ENCODE measurements at places on chromosomes 2 and 18. TPM values are rescaled to one million over a fixed set of nuclear protein-coding genes. Genes with fewer than 3 reads are reported as not detected.

Gene CD302
- 0.64 TPM for total RNA-seq

DNA sequence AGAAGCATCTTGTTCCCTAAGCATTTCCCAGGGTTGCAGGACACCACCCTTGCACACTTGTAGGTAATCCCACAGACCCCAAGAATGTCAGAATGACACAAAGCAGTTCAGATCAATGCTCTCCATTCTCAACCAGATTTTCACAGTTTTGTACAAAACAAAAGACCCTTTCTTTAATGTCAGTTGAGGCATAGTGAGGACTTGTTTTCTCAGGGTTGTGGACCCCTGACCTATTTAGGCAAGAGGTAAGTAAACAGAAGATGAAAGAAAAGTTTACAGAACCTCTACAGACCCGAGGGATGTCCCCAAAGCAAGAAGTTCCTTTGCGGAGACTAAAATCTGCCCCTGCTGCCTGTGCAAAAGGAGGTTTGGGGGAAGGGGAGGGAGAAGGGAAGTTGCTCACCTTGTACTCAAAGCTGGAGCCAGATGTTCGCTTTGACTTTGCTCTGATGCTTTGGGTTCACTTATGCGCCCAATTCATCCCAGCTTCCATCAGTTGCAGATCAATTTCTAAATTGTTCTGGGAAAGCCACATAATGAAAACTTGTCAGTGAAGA is 635.4 kb downstream of the EPHA4 start:
- no peak for DNase-seq

Gene MYO5B
- total RNA-seq = not detected

- DNase-seq = no peak
These were observed 1376.3 kb upstream of the CELF4 start for GRCh38 chr18:38941711-38942561.

- no peak for DNase-seq
These were observed 43.4 kb downstream of the DSC3 start for GRCh38 chr18:30999186-30999585.

GRCh38 chr2:101205521-101206479 is 46.9 kb upstream of the CNOT11 start:
- DNase-seq = peak; percentile 53

GRCh38 chr2:234322766-234323465 is 174.0 kb downstream of the ARL4C start:
- no peak for DNase-seq

DNA sequence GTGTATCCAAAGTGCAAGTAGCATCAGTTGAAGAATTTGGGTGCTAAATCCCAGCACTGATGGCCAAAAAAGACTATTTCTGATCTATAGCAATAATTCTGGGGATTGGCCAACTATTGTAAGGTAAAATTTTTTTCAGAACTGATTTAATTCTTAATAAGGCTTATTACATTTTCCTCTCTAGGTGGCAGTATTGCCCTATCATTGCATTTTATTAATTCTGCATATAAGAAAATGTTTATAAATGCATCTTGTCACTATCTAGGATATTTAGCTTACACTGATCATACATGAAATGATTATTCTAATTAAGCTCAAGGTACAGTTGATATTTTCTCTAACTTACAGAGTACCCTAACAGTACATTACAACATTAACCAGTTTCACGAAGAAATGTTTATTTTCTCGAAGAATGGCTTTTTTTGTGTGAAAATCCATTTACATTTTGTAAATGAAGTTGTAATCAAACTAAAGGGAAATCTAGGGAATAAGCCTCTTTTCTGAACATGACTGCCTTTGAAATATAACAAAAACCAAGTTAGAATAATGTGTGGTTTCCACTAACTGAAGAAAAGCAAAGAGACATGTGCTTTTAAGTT is 11.0 kb downstream of the TTN start:
- DNase-seq = no peak

- DNase-seq = no peak
These were observed 6.1 kb downstream of the SLC66A2 start for GRCh38 chr18:79945118-79946042.

DNA sequence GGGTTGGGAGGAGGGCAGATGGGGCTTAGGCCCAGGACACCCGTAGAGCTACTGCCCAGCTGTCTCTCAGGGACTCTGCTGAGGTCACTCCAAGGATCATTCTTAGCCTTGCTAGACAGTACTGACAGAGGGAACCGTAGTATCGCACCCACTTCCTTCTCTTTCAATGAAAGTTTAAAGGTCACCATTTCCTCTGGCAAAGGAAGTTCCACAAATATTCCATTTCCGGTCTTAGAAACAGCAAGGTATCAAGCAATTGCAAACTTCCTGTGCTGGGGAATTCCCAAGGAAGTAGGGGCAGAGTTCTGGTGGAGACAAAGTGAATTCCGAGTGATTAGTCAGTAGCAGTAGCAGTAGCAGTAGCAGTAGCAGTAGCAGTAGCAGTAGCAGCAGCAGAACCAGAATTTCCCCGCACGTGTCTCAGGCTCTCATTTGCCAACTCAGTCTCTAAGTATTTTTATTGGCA is 24.7 kb downstream of the IL1B start:
- peak; percentile 43 for DNase-seq

DNA sequence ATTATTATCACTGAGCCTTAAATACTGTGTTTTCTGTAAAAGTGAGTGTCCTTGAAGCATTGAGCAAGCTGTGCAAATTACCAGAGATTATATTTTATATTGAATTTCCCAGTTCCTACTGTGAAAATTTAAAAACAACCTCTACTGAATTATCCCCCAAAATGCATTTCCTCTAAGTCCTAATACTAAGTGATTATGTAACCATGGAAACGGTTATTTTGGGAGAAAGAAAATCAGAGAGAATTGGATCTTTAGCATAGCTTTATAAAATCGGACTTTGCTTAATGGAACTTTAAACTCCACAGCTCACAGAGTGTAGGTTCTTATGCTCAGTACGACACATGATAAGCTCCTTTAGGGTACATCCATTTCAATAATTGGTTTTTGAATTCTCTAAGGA is 19.3 kb upstream of the CHMP1B start:
- no peak for DNase-seq

Gene PTPRM
- total RNA-seq = 6.4 TPM

- no peak for DNase-seq
These were observed 230.0 kb downstream of the NCKAP5 start for GRCh38 chr2:133338224-133338623.
